Stimulated activated CD8-positive, alpha-beta memory T cell treated with anti-CD3 and anti-CD28 coated beads, Interleukin-15, amount 100 ng/mL, for 4 hours (primary cell): ENCODE measurements at places on chromosomes 4 and X.

DNA sequence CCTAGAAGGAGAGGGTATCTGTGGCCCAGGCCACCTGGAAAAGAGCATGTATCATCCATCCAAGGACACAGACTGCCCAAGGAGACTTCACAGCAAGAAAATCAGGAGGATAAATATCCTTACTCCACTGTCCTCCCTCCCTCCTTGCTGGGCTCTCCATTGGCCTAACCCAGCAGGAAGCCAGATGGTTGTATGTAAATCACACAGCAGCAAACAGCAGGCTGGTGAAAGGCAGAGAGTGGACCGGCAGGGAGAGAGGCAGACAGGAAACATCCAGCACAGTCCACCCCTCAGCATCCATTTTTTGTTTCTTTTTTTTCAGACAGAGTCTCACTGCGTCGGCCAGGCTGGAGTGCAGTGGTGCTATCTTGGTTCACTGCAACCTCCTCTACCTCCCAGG is 17.5 kb downstream of the TXK start:
- no peak for DNase-seq

- DNase-seq = no peak
These were observed 20.7 kb downstream of the PAGE5 start for GRCh38 chrX:55240788-55241340.

DNA sequence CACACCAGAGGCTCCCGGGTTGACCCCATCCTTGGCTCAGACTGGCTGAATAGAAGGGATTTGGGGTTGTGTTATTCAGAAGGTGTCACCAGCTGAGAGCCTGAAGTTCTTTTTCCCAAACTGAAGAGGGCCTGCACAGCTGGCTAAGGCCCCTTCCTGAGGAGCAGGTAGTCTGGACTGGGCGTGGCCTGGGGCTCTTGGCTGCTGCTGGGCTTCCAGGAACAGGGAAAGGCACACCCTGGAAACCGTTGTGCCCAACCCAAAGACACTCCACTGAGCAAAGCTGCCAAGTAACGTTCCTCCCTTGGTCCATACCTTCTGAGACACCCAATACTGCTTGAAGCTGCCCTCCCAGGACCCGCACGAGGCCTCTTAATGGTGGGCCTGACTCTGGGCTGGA is 8.3 kb upstream of the CXCR3 start:
- no peak for DNase-seq

GRCh38 chr4:185721190-185722028 is 90.6 kb downstream of the SORBS2 start:
- no peak for DNase-seq

- DNase-seq = no peak
These were observed 42.9 kb downstream of the PSAPL1 start for GRCh38 chr4:7391637-7392437.
